ENCODE measurements at places on chromosomes 7 and 10. TPM values are rescaled to one million over a fixed set of nuclear protein-coding genes. Genes with fewer than 3 reads are reported as not detected.

DNA sequence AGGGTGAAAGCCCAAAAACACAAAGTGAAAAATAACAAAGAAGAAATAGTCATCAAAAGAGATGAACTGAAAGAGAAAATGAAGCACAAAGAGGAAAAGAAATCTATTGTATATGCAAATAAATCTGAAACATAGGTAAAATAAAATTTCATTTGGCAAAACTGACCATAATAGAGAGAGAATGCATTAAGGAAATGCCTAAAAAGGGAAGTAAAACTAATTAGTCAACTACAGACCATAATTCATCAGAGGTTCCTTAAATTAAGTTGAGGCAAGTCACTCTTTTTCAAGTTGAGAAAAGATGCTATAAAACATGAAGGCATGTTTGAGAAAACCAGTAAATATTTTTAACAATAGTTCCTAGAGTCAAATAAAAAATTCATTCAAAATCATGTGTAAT is 233.3 kb downstream of the LRRN3 start:
- H3K27me3 ChIP-seq = no peaks in the 10 kb centered on the region
- no peaks in the 10 kb centered on the region for H3K4me1 ChIP-seq
- no peak overlapping the region for H3K4me3 ChIP-seq
- H3K36me3 ChIP-seq = no peaks in the 10 kb centered on the region

DNA sequence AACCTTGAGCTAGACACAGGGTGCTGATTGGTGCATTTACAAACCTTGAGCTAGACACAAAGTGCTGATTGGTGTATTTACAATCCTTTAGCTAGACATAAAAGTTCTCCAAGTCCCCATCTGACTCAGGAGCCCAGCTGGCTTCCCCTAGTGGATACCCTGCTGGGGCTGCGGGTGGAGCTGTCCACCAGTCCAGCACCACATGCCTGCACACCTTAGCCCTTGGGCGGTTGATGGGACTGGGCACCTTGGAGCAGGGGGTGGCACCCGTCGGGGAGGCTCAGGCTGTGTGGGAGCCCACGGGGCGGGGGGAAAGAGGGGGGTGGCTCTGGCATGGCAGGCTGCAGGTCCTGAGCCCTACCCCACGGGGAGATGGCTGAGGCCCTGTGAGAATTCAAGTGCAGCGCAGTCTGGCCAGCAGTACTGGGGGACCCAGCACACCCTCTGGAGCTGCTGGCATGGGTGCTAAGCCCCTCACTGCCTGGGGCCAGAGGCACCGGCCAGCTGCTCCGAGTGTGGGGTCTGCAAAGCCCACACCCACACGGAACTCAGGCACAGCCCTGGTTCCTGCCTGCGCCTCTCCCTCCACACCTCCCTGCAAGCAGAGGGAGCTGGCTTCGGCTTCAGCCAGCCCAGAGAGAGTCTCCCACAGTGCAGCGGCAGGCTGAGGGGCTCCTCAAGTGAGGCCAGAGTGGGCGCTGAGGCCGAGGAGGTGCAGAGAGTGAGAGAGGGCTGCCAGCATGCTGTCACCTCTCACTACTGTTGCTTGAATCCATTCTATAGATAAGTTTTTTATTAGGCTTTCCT is 369.8 kb upstream of the SMIM30 start:
- H3K27ac ChIP-seq = no peak overlapping the region
- H3K4me3 ChIP-seq = no peak overlapping the region
- DNase-seq = no peak
- H3K36me3 ChIP-seq = no peaks in the 10 kb centered on the region
- no peaks in the 10 kb centered on the region for H3K27me3 ChIP-seq

DNA sequence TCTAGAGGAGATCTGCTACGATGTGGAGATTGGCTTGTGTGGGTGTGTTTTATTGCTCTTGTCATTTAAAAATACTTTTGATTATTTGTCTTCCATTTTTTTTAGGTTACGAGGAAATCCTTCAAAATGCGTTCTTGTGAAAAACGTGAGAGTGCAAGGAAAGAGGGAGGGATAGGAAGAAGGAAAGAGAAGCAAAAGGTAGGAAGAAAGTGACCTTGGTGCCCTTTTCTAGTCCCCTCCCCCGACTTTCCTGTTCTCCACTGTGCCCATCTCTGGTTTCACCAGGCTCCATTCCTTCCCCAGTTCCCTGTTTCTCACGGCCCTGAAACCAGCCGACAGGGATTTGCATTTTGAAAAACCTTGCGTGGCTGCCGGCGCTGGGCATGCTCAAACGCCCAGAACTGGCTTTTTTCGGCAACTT is 506 bp upstream of the GNAI1 start:
- H3K27me3 ChIP-seq = no peaks in the 10 kb centered on the region
- H3K4me3 ChIP-seq = peak overlapping the region; percentile 86
- H3K4me1 ChIP-seq = peaks cover 21% of the 10 kb centered on the region
- DNase-seq = no peak
- H3K36me3 ChIP-seq = no peaks in the 10 kb centered on the region

The ELAPOR2 gene
- total RNA-seq = 127 TPM

DNA sequence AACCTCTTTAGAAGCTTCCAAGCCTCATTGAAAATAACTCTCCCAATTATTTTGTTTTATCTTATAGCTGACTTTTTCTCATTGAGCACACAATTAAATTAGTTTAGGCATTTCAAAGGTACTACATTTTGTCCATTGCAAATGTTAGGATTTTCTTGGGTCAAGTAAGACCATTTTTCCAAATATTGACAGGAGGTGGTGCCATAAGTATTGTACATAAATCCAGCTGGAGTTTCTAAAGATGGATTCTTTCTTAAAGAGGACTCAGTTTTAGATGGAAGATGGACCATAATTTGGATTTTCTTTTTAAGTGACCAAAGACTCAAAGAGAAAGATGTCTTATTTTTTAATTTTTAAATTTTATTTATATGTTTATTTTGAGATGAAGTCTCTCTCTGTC is 12.3 kb upstream of the OPN4 start:
- no peak overlapping the region for H3K27ac ChIP-seq
- no peaks in the 10 kb centered on the region for H3K4me1 ChIP-seq
- no peak for DNase-seq
- H3K36me3 ChIP-seq = no peaks in the 10 kb centered on the region
- no peak overlapping the region for H3K4me3 ChIP-seq

GRCh38 chr10:32932225-32932729 is 25.8 kb downstream of the ITGB1 start:
- peaks cover 3% of the 10 kb centered on the region for H3K4me1 ChIP-seq
- peaks cover 59% of the 10 kb centered on the region for H3K36me3 ChIP-seq
- no peaks in the 10 kb centered on the region for H3K27me3 ChIP-seq
- no peak overlapping the region for H3K27ac ChIP-seq
- H3K4me3 ChIP-seq = no peak overlapping the region

DNA sequence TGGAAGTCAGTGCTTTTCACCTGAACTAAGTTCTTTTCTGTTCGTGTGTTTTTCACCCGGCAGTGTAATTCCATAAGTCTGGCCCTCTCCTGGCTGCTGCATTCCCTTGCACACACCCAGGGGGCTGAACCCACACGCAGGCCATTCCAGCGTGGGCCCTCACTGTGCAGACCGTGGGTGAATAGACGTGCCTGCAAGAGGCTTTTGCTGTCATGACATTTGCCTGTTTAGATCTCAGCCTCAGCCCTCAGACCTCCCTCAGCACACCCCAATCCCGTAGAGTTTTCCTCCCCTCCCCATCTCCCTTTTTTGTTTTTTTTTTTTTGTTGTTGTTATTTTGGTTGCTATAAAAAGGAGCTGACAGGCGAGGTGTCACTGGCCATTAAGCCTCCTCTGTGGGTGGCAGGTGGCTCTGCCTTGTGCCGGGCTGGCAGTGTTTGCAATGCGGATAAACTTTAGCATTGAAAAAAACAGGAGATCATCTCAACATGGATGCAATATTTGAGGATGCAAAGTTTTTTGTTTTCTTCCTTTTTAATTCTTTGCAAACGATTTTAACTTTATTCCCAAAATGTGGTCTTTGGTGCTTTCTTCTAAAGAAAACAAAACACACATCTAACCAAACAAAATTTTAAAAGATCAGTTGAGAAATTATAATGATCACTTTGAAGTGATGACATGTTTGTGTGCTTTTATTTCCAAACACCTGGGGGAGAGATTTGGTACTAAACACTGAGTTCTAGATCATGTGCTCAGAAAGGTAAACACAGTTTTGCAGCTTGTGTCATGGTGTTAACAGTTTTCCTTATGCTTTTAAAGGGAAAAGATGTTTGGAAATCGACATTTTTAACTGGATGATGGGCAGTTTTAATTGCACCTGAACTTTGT is 58.8 kb downstream of the WDR37 start:
- H3K36me3 ChIP-seq = peaks cover 80% of the 10 kb centered on the region
- H3K4me3 ChIP-seq = no peak overlapping the region
- no peak for DNase-seq
- no peaks in the 10 kb centered on the region for H3K4me1 ChIP-seq
- H3K27ac ChIP-seq = no peak overlapping the region

DNA sequence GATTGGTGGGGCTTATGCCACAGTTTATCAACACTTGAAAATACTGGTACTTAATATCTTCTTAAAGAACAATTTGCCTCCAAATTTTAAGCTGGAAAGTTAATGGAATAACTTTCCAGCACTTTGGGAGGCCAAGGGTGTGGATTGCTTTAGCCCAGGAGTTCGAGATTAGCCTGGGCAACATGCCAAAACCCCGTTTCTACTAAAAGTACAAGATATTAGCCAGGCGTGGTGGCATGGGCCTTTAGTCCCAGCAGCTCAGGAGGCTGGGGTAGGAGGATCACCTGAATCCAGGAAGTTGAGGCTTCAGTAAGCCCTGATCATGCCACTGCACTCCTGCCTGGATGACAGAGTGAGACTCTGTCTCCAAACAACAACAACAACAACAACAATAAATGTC is 56.0 kb downstream of the PRF1 start:
- H3K27ac ChIP-seq = no peak overlapping the region
- no peak overlapping the region for H3K4me3 ChIP-seq
- H3K4me1 ChIP-seq = peaks cover under 1% of the 10 kb centered on the region
- no peaks in the 10 kb centered on the region for H3K27me3 ChIP-seq
- DNase-seq = no peak

The SSC4D gene
- total RNA-seq = 1.1 TPM

DNA sequence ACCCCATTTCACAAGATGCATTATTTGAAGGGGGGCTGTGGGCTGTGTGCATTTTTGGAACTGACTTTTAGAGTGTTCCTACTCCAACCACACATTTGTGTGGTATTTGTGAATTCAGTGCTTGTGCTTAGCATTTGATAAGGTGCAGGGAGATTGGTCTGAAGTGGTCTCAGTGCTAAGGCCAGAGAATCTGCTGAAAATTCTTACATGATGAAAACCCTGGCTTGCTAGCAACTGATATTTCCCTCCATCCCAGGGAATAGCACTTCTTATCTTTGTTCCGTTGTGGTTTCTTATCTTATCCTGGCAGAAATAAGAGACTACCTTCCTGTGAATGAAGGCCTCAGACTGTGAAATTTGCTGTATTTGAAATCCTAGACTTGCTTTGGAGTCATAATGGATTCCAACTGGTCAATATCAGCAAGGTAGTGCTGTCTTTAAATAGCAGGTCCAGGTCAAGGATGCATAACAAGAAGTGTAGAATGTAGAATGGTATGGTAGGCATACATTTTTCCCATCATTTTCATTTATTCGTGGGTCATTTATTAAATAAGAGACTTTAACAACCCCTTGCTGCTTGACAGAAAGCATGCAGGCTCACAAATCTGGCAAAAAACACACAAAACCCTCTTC is 986.9 kb downstream of the REEP3 start:
- no peak for DNase-seq
- no peak overlapping the region for H3K27ac ChIP-seq
- no peaks in the 10 kb centered on the region for H3K27me3 ChIP-seq
- H3K36me3 ChIP-seq = no peaks in the 10 kb centered on the region
- H3K4me3 ChIP-seq = no peak overlapping the region

- H3K27ac ChIP-seq = no peak overlapping the region
- no peak overlapping the region for H3K4me3 ChIP-seq
- H3K36me3 ChIP-seq = no peaks in the 10 kb centered on the region
- no peaks in the 10 kb centered on the region for H3K4me1 ChIP-seq
- H3K27me3 ChIP-seq = no peaks in the 10 kb centered on the region
Measured at GRCh38 chr10:121941532-121941931, 13.7 kb upstream of the ATE1 start.

DNA sequence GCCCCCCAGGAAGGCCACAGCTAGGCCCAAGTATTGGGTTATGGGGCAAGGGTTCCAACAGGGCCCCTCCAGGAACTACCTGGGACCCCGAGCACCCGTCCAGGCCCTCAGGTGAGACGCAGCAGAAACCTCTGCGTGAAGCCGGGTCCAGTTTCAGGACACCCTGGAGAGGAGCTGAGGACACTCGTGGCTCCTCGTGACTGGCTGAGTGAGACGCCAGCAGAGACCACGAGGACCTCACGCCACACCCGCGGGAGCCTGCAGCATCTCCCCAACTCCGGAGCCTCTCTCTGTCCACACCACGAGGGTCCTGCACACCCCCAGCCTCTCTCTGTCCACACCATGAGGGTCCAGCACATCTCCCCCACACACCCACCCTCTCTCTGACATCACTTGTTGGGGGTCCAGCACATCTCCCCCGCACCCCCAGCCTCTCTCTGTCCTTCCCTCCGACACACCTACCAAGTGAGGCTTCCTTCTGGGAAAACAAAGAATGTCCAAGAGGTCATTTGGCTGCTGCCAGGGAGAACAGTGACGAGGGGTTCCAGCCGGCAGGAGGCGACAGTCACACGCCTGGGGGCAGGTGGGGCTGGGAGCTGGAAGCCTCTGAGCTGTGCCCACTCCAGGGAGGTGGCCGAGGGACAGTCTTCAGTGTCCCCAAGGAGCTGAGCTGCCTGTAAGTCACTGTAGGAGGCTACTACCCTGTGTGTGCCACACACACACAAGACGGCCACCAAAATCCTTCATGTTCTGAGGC is 46.1 kb upstream of the PPP2R2D start:
- no peaks in the 10 kb centered on the region for H3K36me3 ChIP-seq
- H3K27ac ChIP-seq = no peak overlapping the region
- peak; percentile 48 for DNase-seq

- H3K27me3 ChIP-seq = no peaks in the 10 kb centered on the region
- H3K4me3 ChIP-seq = no peak overlapping the region
- no peak overlapping the region for H3K27ac ChIP-seq
- no peaks in the 10 kb centered on the region for H3K36me3 ChIP-seq
- DNase-seq = no peak
- no peaks in the 10 kb centered on the region for H3K4me1 ChIP-seq
Measured at GRCh38 chr7:81503336-81503735, 266.5 kb downstream of the HGF start.

GRCh38 chr10:73247509-73248258 is 629 bp upstream of the DNAJC9 start:
- H3K4me3 ChIP-seq = peak overlapping the region; percentile 95
- H3K36me3 ChIP-seq = peaks cover 41% of the 10 kb centered on the region
- peak overlapping the region; percentile 88 for H3K27ac ChIP-seq
- no peaks in the 10 kb centered on the region for H3K27me3 ChIP-seq

The ST7 gene
- 48.6 TPM for total RNA-seq

DNA sequence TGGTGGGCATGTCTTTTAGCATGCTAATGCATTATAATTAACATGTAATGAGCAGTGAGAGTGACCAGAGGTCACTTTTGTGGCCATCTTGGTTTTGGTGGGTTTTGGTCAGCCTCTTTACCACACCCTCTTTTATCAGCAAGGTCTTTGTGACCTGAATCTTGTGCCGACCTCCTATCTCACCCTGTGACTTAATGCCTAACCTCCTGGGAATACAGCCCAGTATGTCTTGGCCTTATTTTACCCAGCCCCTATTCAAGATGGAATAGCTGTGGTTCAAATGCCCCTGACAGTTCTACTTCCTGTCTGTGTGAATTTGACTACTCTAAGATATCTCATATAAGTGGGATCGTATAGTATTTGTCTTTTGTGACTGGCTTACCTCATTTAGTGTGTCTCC is 85.1 kb downstream of the EEPD1 start:
- DNase-seq = no peak
- H3K4me1 ChIP-seq = no peaks in the 10 kb centered on the region
- H3K36me3 ChIP-seq = no peaks in the 10 kb centered on the region
- H3K4me3 ChIP-seq = no peak overlapping the region
